Gastrocnemius medialis (tissue), 4 donors: ENCODE measurements at places on chromosomes 3 and 15. TPM values are rescaled to one million over a fixed set of nuclear protein-coding genes. Genes with fewer than 3 reads are reported as not detected.

EPHB3 gene
- total RNA-seq, result 0.13 TPM

DNA sequence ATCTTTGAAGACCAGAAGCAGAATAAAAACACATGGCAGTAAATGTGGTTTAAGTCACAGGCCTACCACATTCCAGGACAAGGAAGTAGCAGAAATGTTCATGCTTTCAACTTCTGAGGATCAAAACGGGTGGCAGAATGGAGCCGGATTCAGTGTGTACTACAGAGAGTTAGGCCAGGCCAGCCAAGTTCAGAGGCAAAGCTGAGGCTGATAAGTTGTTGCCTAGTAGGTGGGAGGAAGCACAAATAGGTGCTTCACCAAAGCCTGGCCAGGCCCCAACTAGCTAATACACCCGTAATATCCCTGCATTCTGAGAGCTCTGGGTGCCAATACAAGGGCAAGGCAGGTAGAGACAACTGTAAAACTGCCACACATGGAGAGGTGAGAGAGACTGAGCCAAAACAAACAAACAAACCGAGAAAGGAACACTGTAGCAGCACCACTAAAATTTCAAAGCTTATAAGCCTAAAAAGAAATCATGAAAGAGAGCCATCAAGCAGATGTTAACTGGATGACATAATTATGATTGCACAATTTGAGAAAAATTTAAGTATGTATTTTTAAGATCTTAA lies 156.4 kb upstream of the CBLB start:
- DNase-seq, result no peak

- no peak for DNase-seq
Observed at GRCh38 chr15:63163217-63163616, 5.9 kb upstream of the RPS27L start.

CPLX3 gene
- total RNA-seq, result not detected

- DNase-seq, result peak; percentile 30
Observed at GRCh38 chr3:99808163-99808794, 9.4 kb upstream of the CMSS1 start.
